ENCODE measurements at places on chromosomes 2 and 18.
A peak's percentile ranks its signal among the peaks of the same experiment; 100 is the strongest.

DNA sequence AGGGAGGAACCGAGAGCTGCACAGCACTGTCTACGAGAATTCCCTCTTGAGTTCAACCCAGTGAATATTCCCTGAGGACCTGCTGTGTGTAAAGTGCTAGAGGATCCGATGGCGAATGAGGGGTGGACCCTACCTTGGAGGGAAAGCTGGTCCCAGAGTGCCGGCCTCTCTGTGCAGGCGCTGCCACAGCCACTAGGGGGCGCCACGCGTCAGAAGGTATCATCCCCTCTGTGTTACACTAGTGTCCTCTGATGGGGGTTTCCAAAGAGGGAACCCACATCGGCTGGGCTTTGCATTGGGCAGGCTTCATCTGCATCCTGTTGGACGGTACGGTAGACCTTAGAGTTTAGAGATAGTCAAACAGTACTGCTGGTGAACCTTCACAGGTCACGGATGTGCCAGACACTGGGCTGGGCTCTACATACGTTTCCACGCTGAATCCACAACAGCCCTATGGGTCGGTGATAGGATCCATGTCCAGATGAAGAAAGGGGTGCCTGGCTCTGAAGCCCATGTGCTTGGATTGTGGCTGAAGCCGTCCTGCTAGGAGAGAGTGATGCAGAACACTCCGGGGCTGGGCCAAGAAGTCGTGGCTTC lies 39.0 kb downstream of the COA5 start:
- DNase-seq: peak; percentile 46

DNA sequence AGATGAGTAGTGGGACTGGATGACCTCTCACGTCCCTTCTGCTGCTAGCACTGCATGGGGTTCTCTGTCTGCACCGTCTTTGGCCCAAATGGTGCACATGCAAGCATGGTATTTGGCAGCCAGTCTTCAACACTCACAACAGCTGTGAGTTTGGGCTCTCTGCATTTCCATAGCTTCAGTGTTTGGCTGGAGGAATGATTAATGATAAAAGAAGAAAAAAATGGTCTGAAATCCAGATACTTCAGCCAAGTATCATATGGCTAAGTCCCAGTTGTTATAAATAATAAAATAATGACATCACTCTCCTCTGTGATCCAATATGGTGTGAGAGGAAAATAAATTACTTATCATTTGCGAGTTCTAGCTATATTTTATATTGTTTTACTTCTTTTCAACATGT lies 173.3 kb downstream of the DCDC2C start:
- DNase-seq: no peak

DNA sequence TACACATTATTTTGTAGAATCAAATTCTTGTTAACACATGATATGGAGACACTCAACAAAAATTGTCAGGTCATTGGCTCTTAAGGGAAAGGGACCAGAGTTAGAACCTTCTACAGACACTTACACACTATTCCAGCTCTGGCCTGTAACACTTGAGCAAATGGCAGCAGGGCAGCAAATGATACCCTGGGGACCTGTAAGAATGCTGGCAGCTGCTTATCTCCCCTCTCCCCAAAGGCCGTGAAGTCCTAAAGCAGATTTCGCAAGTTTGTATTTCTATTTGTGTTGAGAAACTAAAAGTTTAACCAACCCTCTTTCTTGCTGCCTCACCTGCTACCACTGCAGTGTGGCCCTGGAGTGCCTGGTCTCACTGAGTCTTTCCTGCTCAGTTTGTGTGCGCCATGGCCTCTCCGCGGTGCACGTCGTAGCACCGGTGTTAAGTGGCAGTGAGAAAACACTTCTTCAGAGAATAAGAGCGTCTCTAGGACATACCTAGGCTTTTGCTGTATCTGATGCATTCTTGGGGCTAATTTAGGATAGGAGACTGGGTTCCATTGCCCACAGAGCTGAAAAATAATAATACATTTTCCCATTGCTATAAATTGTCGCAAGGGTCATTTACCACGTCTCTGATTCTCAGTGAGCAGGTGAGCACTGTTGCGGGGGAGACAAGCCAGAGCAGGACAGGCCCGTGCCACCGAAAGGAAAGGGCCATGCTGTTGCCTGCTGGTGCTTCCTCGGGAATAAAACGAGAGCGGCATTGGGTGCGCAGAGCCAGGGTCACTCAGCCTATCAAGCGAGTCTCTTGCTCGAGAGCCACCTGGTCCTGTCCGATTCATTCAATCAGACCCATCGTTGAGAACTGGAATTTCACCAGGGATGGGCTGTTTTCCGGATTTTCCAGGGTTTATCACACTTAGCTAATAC lies 204.9 kb downstream of the PTGR3 start:
- no peak for DNase-seq

- DNase-seq: no peak
Observed at GRCh38 chr2:173984866-173985604, 19.9 kb upstream of the SP3 start.

DNA sequence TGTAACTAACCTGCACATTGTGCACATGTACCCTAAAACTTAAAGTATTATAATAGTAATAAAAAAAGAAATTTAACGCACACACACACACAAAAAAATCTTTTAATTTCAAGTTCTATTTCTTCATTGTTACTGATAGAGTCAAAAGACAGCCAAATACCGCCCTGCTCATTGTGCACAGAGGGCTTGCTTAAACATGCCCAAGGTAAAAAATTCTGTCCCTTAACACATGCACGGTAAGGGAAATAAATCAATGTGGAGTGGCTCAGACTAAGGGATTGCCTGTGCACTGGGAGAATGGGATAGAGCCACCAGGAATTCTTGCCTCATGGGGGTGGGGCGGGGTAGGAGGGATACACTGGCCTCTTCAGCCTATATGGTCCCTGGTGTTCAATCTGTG lies 468.0 kb downstream of the NUP35 start:
- DNase-seq: no peak

- no peak for DNase-seq
Observed at GRCh38 chr2:20917287-20917660, 94.4 kb upstream of the LDAH start.

GRCh38 chr2:179580378-179581146 lies 280.9 kb downstream of the ZNF385B start:
- DNase-seq: no peak

DNA sequence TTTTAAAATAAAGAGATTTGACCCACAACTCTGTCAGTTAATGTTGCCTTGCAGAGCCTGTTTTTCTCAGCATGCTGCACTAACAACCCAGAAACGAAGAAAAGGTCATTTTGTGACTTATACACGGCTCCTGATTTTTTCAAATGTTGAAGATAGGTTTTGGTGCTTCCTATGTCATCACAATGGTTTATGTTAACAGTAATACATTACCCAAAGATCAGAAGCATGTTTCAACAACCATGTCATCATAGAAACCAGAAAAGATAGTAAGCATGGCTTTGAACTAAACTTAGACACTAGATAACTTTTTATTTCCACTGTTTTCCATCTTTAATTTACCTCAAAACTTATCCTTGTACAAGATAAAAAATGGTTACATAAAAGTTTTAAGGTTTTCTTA lies 10.1 kb downstream of the BAZ2B start:
- no peak for DNase-seq

- DNase-seq: no peak
Observed at GRCh38 chr18:51097021-51097822, 67.2 kb downstream of the SMAD4 start.

DNA sequence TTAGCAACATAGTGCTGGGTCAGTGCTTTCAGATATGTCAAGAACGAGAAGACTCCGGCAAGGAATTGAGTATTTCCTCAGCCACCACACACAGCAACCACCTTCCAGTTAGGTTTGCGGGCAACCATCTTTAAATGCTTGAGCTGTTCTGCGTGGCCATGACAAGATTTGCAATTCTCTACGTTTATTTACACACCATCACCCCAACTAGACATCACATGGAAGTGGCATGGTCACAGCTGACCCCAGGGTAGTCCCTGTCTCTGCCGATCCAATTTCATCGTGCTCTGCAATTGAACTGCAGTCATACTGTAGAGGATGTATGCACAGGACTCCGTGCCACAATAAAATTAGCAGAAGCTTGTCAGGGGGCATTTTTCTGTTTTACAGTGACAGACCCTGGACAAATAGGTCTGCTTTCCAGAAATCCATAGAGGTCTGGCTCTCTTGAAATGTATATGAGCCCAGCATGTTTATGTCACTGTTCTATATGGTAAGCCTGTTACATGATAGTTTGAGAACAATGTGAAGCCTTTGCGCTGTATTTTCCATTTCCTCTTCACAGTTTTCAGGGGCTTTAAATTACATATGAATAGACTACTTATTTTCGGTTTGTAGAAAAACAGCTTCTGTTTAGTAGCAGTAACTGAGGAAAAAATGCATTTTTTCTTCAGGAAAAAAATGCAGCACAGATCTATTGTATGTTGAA lies 605.2 kb downstream of the NR4A2 start:
- no peak for DNase-seq

DNA sequence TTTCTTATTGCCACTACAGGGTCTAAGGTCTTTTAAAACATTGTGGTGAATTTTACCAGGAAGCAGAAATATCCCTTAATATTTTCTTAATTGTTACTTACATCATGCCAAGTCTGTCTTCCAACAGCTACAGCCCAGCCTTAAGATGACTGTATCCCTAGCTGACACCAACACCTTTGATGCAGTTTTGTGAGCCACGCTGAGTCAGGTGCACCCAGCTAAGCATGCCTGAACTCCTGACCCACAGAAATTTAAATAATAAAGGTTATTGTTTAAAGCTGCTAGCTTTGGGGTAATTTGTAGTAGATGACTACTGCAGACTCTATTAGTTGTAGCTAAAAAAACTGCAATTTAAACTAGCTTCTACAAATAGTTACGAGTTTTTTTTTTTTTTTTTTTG lies 1757.9 kb upstream of the LRRTM1 start:
- no peak for DNase-seq

- DNase-seq: no peak
Observed at GRCh38 chr2:197238043-197238365, 72.6 kb downstream of the ANKRD44 start.

DNA sequence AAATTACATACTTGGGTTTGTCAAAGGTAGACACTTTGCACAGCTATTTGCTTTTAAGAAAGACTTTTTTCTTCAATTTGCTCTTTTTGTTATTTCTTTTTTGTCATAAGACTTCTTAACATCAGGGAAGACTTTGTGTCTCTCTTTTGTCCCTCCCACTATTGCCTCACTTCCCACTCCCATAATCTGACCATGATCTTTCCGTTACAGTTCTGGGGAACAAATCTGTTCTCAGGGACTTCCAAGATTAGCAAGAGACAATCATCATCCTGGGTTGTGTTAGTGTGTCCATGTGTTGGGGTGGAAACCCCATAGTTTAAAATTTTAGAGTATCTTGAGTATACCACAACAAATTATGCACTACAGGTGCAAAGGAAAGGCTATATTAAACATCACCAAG lies 75.3 kb downstream of the REV1 start:
- DNase-seq: no peak

DNA sequence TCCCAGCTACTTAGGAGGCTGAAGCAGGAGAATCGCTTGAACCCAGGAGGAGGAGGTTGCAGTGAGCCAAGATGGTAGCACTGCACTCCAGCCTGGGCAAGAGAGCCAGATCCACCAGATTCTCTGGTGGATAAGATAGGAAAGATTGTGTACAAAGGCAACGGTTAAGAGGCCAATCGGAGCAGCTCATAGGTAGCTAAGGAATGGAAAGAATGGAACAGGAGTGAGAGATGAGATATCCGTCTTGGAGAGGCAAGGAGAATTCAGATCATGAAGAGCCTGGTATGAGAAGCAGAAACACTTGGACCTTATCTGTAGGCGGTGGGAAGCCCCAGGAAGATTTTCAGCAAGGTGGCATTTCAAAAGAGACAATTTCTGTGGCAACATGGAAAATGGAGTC lies 27.1 kb downstream of the TTR start:
- no peak for DNase-seq

DNA sequence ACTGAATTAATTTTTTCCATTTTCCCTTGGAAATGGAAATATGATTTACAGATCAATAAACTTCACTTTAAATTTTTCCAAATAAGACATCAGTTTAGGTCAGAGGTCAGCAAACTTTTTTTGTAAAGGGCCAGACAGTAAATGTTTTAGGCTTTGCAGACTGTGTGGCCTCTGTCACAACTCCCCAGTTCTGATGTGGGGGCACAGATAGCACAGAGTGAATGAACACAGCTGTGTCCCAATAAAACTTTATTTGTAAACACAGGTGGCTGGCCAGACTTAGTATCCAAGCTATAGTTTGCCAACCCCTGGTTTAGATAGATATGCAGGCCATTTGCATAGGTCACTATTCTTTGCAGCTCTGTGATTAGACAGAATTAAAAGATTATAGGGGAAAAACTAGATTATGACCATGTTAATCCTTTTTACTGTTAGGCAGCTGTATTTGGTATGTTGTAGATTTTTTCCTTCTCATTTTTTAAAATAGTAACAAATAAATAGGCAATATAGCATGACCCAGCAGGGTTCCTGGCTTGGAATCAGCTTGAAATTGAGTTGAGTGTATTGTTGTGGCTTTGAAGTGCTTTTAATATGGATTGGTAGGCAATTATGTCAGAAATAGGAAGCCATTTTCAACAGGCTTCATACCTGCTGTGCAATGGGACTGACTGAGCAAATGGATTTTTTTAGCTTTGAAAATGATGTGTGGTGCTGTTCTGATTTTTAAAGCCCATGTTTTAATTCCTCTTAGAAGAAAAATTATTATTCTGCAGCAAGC lies 59.7 kb downstream of the WDSUB1 start:
- no peak for DNase-seq

- DNase-seq: no peak
Observed at GRCh38 chr18:54235871-54236270, 11.4 kb upstream of the MBD2 start.

- DNase-seq: no peak
Observed at GRCh38 chr18:34649080-34649479, 61.0 kb upstream of the DTNA start.

- DNase-seq: no peak
Observed at GRCh38 chr2:184205048-184205596, 393.2 kb upstream of the ZNF804A start.

GRCh38 chr2:173370198-173370597 lies 15.5 kb downstream of the CDCA7 start:
- no peak for DNase-seq

- no peak for DNase-seq
Observed at GRCh38 chr2:231627384-231628120, 34.9 kb downstream of the TEX44 start.

GRCh38 chr2:48719480-48720177 lies 35.9 kb downstream of the LHCGR start:
- DNase-seq: no peak

- no peak for DNase-seq
Observed at GRCh38 chr2:216545359-216545758, 46.7 kb downstream of the RPL37A start.

- no peak for DNase-seq
Observed at GRCh38 chr18:54558609-54559585, 32.1 kb upstream of the DYNAP start.

DNA sequence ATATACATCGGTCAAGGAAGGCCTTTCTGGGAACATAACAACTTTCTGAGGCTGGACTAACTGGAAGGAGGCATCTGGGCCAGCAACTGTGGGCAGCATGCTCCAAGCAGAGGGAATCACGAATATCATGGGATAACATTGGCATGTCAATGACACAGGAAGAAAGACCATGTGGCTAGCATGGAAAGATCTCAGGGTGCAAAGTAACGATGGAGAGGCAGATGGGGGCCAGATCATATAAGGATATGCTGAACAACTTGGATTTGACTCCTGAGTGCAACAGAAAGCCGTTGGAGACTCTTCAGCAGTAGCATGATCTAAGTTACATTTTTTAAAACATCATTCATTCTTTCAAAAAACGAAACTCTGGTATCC lies 133.6 kb downstream of the FOXI3 start:
- DNase-seq: no peak

GRCh38 chr18:48462510-48462909 lies 53.3 kb upstream of the ZBTB7C start:
- DNase-seq: no peak

All from stimulated activated naive CD4-positive, alpha-beta T cell treated with Interleukin-2 at 50 U/mL for 16 hours (primary cell).